ENCODE measurements at places on chromosomes 2 and 18.

- no peak for DNase-seq
Measured at GRCh38 chr18:77859634-77860033, 610.0 kb downstream of the GALR1 start.

DNA sequence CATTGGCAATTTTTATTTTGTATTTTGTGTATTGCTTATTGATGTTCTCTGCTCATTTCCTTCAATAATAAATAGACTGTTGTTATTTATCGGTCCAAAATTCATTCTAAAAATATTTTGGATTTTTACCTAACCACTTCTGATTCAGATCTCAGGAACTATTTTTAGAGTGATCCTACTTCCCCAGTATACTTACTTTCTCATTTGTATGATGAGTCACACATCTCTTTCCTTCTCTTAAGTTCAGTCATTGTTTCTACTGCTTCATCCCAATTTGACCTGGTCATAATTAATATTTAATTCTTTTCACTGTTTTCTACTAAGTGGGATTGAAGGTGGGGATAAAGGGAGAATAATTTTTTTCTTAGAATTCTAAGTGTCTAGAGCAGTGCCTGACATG is 75.1 kb downstream of the AGPS start:
- DNase-seq = no peak

GRCh38 chr2:181174611-181175580 is 194.5 kb downstream of the UBE2E3 start:
- no peak for DNase-seq

DNA sequence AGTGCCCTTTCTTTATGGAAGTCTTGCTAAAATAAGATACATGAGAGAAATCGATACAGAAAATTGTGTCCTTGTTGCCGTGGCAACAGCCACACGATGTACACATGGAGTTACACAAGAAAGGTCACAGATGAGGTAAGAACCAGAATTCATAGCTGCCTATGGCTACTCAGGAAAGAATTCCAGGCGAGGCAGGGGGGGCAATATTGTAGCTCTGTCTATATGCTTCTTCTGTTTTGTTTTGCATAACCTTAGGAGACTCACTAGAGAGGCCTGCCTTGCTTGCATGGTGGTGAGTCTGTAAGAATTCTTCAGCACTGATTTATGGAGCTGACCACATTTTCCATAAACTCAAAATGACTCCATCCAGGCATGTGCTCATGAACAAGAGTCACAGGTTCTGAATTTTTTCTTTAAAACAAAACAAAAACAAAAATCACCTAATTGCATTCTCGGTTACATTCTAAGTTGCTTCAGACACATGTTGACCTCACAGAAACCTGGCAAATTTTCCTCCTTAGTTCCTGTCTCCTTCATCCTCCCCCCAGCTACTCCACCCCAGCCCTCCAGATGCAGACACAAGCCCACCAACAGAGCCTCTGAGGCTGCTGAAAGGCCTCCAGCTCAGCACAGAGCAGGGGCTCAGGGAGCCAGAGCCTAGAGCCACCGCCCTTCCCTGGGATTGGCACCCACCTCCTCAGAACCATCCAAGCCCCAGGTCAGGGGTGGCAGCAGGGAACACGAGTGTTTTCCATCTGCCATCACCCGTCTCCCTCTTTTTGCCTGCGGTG is 183.5 kb downstream of the ANTXR1 start:
- no peak for DNase-seq

DNA sequence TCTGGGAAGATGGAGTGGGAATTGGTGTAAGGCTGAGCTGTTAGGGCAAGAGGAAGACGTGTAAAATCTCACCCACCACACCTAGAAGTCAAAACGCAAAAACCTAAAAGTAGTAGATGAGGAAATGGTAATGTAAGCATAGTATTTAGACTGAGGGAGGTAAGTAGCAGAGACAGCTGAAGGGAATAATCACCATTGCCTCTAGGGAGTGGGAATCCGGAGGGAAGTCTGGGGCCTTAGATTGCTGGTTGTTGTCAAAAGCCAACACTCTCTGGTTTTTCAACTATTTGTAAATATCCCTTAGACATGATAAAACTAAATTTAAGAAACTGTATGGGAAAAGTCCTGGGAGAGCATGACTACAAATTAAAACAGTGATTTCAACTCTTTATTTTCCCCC is 28.7 kb upstream of the MYCN start:
- DNase-seq = no peak

DNA sequence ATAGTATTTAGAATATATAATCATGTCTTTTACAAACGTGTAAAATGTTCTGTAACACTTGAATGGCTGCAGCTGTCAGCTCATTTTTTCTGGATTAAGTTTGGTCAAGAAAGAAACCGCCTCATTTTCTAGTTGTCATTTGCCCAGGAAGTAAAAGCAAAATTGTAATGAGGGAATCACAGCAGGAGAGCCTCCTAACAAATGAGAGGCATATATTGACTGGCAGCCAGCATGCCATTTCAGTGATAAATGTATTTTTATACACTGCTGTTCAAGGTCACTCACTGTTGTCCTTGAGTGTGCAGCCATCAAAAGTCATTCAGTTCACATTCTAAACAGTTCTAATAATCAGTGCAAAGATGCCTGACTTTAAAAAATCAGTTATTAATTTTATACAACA is 144.3 kb upstream of the BOD1L2 start:
- DNase-seq = no peak

GRCh38 chr2:64919261-64919660 is 69.9 kb upstream of the SLC1A4 start:
- no peak for DNase-seq

- DNase-seq = no peak
Measured at GRCh38 chr2:207469943-207470729, 59.6 kb upstream of the CREB1 start.

DNA sequence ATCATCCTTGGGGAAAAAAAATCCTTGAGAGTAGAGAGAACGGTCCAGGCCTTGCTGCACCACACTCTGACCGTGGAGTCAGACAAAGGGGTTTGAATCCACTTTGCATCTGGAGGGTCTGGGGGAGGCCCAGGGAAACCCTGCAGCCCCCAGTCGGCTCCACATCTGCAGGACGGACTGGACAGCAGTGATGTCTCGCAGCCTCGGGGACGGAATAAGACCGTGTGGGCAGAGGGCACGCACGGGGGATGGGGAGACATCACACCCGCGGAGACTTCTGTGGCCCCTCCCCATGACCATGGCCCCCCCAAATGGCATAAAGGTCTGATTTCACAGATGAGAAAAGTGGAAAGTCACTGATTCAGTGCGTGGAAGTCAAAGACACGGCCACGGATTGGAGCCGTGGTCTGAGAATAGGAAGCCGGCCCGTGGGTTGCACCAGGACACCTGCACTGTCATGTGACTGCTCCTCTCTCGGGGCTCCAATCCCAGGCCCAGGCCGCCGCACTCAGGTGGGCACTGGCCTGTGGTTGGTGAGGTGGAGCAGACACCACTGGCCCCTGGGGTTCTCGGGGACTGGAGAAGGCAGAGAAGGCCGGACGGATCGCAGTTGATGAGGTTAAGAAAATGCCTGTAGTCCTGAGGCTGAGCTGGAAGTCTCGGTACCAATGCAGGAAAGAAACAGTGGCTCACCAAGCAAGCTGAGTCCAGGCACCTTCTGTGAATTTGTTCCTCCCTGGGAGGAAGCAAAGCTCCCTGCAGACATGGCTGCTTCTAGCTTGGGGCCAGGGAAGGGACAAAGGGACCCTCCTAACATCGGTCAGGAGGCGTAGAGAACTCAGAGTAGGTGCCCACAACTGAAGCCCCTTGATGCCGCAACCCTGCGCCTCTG is 61.8 kb downstream of the RTP5 start:
- no peak for DNase-seq

DNA sequence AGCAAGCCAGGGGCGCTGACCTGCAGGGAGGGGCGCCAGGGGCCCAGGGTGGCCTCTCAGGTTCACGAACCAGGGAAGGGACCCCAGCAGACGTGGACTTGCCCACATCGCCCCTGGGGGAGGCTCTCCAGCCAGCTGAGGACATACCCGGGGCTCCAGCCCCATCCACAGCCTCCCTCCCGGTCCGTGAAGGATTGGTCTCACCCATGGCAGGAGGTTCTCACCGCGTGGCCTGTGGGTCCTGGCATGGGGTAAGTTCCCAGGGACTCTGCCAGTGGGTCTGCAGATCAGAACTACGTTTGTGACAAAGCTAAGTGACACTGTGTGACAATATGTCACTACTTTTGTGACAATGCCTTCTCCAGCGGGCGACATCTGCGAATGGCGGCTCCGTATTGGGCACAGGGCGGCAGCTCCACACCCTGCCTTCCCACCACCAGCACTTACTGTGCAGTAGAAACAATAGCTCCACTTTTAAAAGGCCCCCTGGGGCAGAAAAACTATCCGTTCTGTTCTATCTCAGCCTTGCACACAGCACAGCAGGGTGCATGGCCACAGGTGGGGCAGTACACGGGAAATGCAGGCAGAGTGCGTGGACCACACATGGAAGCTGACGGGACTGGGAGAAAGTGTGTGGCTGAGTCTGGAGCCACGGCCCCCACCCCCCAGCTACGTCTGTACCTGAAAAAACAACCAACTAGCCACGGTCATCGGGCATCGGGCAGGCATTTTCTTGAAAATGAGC is 65.2 kb upstream of the CTDP1 start:
- no peak for DNase-seq

GRCh38 chr2:212766921-212767320 is 228.3 kb upstream of the ERBB4 start:
- no peak for DNase-seq

DNA sequence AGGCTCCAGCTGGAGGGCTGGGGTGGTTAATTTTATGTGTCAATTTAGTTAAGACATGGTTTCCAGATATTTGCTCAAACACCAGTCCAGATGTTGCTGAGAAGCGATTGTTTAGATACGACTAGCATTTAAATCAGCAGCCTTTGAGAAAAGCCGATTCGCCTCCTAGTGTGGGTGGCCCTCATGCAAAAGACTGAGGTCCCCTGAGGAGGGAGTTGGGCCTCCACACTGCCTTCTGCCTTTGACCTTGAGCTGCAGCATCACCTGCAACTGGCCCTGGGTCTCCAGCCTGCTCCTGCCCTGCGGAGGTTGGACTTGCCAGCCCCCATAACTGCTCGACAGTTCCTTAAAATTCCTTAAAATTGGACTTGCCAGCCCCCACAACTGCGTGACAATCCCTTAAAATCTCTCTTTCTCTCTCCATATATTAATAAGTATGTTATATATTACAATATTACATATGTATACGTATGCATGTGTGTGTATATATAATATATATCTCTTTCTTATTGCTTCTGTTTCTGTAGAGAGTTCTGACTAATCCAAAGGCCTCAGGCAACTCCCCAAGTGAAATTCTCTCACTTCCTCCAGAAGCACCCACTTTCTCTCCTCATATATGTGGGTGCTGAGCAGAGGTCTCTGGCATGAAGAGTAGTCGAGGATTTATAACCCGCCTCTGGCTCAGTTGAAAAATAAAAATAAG is 14.4 kb downstream of the FBLN7 start:
- DNase-seq = no peak

DNA sequence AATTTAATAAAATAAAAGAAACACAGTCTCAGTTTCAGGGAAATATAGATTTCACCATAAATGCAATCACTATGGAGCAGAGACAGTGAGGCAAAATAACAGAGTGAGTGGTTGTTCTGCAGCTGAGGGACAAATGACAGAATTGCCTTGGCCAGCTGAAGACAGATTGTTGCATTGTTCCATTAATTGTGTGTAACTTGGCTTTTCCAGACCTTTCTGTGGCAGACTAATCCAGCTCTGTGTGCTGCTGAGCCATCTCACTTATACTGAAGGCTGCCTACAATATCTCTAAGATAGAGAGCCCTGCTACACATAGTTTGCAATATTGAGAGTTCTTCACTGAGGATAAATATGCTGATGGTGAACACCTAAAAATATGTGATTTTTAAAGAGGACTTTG is 11.5 kb downstream of the LRRTM1 start:
- DNase-seq = no peak

GRCh38 chr2:235639428-235639773 is 145.6 kb downstream of the AGAP1 start:
- DNase-seq = no peak

DNA sequence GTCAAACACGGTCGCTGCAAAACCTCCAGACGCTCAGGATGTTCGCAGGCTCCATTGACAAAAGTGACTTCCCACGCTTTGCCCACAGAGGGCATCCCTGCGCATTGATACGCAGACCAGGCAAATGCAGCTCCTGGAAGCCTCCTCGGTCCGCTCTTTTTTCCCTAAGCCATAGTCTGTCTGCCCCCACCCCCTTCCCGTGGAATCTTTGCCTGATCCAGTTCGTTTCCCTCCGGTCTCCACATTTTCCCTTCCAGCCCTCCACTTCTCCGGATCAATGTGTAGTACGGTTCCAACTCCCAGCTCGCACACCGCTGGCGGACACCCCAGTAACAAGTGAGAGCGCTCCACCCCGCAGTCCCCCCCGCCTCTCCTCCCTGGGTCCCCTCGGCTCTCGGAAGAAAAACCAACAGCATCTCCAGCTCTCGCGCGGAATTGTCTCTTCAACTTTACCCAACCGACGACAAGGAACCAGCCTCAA is at the start of gene DCC:
TSS of gene DCC (plus strand) at position 307 of the 481 bp plus-strand sequence. CDS start 591 bp downstream, outside the sequence.
- no peak for DNase-seq

GRCh38 chr2:197191177-197191939 is 119.2 kb downstream of the ANKRD44 start:
- DNase-seq = no peak

GRCh38 chr18:60027397-60027796 is 127.6 kb downstream of the PMAIP1 start:
- DNase-seq = no peak

- DNase-seq = no peak
Measured at GRCh38 chr2:226671141-226671676, 128.4 kb downstream of the IRS1 start.

DNA sequence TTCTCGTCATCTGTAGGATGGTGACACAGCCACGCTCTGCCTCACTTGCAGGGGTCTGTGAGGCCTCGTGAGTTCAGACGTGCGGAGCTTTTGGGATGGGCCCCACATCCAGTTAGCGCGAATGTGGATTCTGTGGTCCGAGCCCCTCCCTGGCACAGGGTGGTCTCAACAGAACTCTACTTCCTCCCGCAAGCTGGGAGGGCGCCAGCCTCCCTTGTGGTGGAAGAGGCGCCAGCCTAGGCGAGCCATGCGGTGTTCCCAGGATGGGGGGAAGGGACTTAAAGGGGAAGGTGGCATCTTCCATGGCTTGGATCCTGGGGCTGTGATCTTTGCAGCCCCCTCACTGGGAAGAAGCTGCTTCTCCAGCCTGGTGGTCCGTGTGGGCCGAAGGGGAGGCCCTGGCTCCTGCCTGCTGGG is 1.4 kb downstream of the SNORC start:
- no peak for DNase-seq

- DNase-seq = no peak
Measured at GRCh38 chr2:216294305-216294704, 78.0 kb downstream of the MARCHF4 start.
